ENCODE measurements at places on chromosomes 1 and 21.

GRCh38 chr1:100065183-100065968 is 67.4 kb downstream of the SASS6 start:
- no peak for DNase-seq
- no peaks in the 10 kb centered on the region for H3K4me1 ChIP-seq
- no peak overlapping the region for H3K27ac ChIP-seq
- H3K36me3 ChIP-seq = peaks cover 59% of the 10 kb centered on the region

DNA sequence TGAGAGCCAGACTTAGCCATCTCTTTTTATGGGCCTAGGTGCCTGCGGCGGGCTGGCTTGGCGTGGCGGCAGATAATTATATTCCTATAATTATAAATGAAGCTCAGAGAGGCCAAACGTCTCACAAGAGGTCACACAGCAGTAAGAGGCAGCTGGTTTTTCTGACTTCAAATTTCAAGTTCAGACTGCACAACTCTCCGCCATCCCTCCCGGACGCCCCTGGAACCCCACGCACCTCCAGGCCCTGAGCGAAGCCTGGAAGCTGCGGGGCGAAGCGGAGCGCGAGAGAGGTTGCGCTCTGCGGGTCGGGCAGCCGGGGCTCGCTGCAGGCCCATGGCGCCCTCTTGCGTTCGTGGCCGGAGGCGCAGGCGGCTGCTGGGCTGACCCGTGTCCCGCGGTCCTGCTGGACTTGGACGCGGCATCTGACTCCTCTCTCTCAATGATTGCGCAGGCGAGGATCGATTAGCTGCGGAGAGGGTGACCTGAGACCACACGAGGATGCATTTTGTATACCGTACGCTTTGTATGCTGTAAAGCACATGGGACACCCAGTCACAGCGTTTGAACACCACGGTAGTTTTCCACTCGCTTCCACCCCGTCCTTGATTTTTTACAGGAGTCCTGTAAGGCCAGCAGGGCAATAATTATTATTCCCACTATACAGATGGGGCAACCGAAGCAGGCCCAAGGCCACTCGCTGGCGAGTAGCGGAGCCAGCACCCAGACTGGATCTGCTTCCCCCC is 272.7 kb downstream of the FOXD2 start:
- H3K36me3 ChIP-seq = no peaks in the 10 kb centered on the region
- DNase-seq = peak; percentile 90
- peaks cover 89% of the 10 kb centered on the region for H3K27me3 ChIP-seq
- peak overlapping the region; percentile 47 for H3K4me3 ChIP-seq

GRCh38 chr1:235495551-235495950 is 8.7 kb downstream of the B3GALNT2 start:
- H3K4me1 ChIP-seq = peaks cover under 1% of the 10 kb centered on the region
- H3K36me3 ChIP-seq = peaks cover 34% of the 10 kb centered on the region
- no peak overlapping the region for H3K4me3 ChIP-seq
- no peak overlapping the region for H3K27ac ChIP-seq
- no peaks in the 10 kb centered on the region for H3K27me3 ChIP-seq

DNA sequence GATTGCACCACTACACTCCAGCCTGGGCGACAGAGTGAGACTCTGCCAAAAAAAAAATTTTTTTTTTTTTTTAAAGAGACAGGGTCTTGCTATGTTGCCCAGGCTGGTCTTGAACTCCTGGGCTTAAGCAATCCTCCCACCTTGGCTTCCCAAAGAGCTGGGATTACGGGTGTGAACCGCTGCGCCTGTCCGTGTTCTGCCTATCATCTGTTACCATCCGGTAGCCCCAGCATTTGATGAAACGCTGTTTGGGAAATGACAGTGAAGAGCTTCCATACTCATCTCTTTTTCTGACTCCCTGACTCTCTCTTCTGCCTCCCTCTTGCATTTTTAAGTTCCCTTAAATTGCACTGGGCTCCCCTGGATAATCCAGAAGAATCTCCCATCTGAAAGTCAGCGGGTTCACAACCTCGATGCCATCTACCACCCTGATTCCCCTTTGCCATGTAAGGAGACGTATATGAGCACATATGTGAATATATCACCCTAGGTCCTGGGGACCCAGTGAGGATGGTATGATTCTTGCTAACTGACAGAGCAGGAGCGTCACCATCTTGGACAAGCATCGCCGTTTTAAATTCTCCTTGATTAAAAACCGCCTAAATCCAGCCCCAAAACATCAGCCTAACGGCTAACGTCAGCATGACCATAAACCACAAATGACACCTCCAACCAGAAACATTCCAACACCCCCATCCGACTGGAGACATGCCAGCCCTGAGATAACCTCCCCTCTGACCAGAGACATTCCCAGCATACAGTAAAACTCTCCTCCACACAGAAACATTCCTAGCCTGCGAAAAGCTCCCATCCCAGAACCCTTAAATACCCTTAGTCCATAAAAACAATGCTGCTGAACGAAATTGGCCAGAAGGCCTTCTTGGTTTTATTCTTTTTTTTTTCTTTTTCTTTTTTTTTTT is 12.4 kb downstream of the TNFRSF8 start:
- no peaks in the 10 kb centered on the region for H3K36me3 ChIP-seq
- no peak overlapping the region for H3K27ac ChIP-seq
- H3K4me3 ChIP-seq = no peak overlapping the region
- H3K27me3 ChIP-seq = peaks cover 26% of the 10 kb centered on the region
- no peak for DNase-seq
- H3K4me1 ChIP-seq = peaks cover 6% of the 10 kb centered on the region

DNA sequence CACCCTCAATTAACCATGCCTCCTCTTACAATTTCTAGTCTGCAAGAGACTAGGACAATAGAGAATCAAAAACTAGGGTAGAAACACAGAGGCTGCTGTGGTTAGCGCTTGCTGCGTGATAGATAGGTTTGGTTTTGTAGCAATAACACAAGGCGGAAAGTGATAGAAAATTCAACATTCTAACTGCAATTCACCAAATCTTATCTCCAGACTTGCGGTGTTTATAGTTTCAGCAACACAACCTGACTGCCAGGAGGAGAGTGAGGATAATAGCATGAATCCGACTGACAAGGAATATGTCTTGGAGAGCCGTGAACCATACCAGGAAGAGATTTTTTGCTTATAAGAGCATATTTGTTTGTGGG is 30.7 kb upstream of the IFNAR2 start:
- H3K4me3 ChIP-seq = no peak overlapping the region
- peak overlapping the region; percentile 55 for H3K27ac ChIP-seq
- DNase-seq = no peak
- no peaks in the 10 kb centered on the region for H3K27me3 ChIP-seq
- H3K4me1 ChIP-seq = peaks cover 35% of the 10 kb centered on the region

- H3K4me3 ChIP-seq = no peak overlapping the region
- no peak for DNase-seq
- no peaks in the 10 kb centered on the region for H3K4me1 ChIP-seq
- peaks cover 6% of the 10 kb centered on the region for H3K27me3 ChIP-seq
- no peaks in the 10 kb centered on the region for H3K36me3 ChIP-seq
Measured at GRCh38 chr1:92473781-92474495, 12.8 kb downstream of the GFI1 start.

- no peak overlapping the region for H3K27ac ChIP-seq
- H3K27me3 ChIP-seq = no peaks in the 10 kb centered on the region
- DNase-seq = no peak
- peaks cover 42% of the 10 kb centered on the region for H3K36me3 ChIP-seq
Measured at GRCh38 chr1:211975152-211975941, 60.0 kb downstream of the INTS7 start.

- no peaks in the 10 kb centered on the region for H3K27me3 ChIP-seq
- peaks cover 13% of the 10 kb centered on the region for H3K4me1 ChIP-seq
- H3K4me3 ChIP-seq = no peak overlapping the region
- no peak for DNase-seq
Measured at GRCh38 chr1:192700834-192701271, 64.9 kb downstream of the RGS13 start.

- H3K4me1 ChIP-seq = peaks cover 37% of the 10 kb centered on the region
- H3K27me3 ChIP-seq = no peaks in the 10 kb centered on the region
- H3K36me3 ChIP-seq = no peaks in the 10 kb centered on the region
- H3K4me3 ChIP-seq = no peak overlapping the region
Measured at GRCh38 chr1:223847781-223848345, 2.1 kb upstream of the TP53BP2 start.

DNA sequence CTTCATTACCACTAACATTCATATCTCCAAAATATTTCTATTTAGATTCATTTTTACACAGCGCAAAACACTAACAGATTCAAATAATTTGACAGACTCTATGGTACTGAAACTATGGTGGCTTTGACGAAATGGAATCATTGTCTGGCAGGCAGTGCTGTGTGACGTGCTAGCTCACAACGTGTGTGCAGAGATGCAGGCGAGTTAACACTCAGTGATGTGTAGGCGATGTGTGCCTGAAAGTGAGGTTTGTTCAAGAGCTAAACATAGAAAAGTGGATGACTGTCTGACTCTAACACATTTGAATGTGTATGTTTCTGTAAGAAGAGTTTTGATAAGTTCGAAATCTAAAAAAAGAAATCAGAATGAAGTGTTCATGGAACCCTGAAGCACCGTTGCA is 97.7 kb downstream of the RYR2 start:
- no peaks in the 10 kb centered on the region for H3K36me3 ChIP-seq
- no peaks in the 10 kb centered on the region for H3K27me3 ChIP-seq
- no peak overlapping the region for H3K27ac ChIP-seq
- H3K4me1 ChIP-seq = no peaks in the 10 kb centered on the region
- no peak for DNase-seq

- H3K27me3 ChIP-seq = no peaks in the 10 kb centered on the region
- peak overlapping the region; percentile 62 for H3K27ac ChIP-seq
- no peak overlapping the region for H3K4me3 ChIP-seq
- peaks cover 19% of the 10 kb centered on the region for H3K36me3 ChIP-seq
- no peak for DNase-seq
- peaks cover 54% of the 10 kb centered on the region for H3K4me1 ChIP-seq
Measured at GRCh38 chr1:1344655-1345361, 4.4 kb downstream of the DVL1 start.

DNA sequence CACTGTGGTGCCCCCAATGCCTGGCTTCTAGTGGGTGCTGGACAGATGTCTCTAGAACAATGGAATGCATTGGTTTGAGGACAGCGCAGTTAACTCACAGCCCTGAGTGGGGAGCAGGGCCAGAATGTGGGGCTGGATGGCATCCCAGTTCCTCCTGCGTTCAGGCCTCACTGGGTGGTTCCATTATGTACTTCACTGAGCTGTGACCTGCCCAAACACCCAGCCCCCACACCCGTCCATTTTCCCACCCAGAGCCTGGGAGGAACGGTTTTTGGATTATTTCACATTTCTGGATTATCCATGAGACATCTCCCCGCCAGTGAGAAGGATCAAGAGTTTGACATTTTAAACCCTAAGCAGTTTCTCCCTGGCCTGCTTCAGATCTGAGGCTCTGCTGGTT is 55.3 kb upstream of the WASF2 start:
- H3K27me3 ChIP-seq = no peaks in the 10 kb centered on the region
- H3K4me3 ChIP-seq = no peak overlapping the region
- H3K4me1 ChIP-seq = peaks cover 61% of the 10 kb centered on the region
- H3K36me3 ChIP-seq = peaks cover 32% of the 10 kb centered on the region
- no peak for DNase-seq
- H3K27ac ChIP-seq = peak overlapping the region; percentile 86
